Activated naive CD4-positive, alpha-beta T cell treated with anti-CD3 and anti-CD28 coated beads, Interleukin-2, amount 50 U/mL, for 16 hours (primary cell): ENCODE measurements at places on chromosomes 4 and X.

DNA sequence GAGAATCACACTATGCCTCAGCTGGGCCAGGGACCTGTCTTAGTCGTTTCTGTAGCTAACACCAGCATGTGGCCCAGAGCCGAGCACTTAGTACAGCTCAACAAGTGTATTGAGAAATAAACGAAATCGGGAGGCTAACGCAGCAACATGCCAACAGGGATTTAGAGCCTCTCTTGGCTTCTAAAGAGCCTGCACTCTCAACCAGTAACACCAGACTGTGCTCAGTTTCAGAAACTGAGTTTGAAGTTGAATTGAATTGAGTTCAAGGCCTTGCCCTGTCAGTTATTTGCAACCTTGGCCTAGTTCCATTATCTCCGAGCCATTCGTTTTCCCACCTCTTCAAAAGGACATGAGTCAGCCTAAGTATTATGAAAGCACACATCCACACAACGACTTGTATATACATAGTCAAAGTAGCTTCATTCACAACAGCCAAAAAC, 71.3 kb upstream of the LDB2 start:
- no peak for DNase-seq

DNA sequence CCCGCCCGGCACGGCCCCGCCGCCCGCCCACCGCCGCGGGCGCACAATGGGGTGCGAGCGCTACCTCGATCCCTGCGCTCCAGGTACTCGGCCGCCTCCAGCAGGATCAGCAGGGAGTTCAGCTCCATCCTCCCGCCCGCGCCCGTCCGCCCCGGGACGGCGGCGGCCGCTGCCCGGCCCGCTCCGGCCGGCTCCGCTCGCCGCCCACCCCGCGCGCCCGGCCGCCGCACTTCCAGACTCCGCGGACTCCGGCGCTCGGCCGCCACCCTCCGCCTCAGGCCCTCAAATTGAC, at the start of gene MXD4:
TSS of gene MXD4 (minus strand) at position 257 of the 292 bp plus-strand sequence. CDS start at position 128, 129 bp downstream.
- no peak for DNase-seq

DNA sequence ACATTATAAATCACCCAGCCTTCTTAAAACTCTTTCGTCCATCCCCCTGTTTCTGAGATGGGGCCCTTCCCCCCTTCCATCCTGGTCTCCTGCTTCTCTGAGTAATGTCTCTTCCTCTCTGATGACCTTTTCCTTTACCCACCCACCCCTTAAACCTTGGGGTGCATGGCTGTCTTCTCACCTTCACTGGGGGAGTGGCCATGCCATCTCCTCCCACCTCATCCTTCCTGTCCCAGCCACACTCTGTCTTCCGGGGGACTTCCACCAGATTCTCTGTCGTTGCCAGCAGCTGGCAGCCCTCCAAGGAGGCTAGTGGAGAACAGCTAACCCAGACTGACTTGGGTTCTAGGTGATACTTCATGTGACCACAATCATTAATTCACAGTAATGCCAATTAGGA, 83.2 kb upstream of the SCML1 start:
- peak; percentile 31 for DNase-seq

DNA sequence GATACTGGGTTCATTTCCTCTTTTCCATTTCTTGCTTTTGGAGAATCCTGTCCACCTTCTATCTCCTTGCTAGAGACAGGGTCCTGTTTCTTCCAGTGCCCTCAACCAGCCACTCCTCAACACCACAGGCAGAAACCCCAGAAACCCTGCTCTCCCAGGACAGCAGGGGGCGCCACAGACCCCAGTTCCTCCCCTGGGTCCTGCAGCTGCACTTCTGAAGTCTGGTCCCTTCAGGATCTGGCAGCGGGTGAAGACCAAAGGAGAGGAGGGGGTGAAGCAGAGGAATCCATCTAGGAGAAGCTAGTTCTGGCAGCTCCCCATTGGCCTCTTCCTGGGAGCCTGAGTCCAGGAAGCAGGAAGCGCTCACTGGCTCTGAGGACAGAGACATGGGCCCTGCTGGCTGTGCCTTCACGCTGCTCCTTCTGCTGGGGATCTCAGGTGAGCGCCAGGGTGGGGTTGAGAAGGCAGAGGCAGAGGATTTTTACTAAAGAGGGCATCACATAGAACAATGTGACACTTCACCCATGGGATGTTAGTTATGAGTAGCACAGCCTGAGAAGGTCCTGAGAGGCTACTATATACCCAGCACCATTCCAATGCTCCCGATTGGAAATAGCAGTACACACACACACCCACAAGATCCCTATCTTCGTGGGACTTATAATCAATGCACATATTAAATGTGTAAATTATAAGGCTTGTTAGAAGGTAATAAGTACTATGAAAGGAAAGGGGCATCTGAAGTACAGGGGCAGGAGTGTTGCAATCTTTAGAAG, at the start of gene PRSS48:
TSS of gene PRSS48 (plus strand) at position 375 of the 776 bp plus-strand sequence. CDS start at position 387, 12 bp downstream.
- peak; percentile 30 for DNase-seq

DNA sequence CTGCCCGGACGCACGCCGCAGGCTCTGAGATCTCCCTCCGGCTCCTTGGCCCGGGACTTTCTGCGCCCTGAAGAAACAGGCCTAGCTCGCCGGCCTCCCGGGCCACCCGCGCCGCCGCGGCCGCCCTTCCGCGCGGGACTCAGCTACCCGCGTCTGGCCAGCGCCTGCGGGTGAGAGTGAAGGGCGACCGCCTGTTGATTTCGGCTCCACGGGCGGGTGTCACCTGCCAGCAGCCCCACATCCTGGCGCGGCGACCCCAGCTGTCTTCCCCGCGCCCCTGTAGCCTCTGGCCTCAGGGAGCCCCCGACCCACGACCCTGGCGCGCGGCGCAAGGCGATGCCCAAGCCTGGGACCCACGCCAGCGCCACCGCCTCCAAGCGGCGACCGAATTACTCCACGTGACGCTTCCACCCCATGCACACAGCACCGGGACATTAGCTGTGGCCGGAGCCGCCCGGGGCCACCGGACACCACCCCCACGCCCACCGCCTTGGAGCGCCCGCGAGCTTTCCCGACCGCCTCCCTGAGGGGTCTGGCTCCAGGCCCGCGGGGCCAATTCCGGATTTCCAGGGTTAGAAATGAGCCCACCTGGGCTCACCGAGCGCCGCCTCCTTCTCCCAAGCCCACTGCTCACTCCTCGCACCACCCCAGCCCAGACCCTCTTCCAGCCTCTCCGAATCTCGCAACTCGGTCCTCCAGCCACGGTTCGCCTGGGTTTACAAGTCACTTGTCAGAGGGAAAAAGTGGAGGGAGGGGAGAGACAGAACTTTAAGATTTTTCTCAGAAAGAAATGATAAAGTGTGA, 10.2 kb downstream of the ARX start:
- no peak for DNase-seq

DNA sequence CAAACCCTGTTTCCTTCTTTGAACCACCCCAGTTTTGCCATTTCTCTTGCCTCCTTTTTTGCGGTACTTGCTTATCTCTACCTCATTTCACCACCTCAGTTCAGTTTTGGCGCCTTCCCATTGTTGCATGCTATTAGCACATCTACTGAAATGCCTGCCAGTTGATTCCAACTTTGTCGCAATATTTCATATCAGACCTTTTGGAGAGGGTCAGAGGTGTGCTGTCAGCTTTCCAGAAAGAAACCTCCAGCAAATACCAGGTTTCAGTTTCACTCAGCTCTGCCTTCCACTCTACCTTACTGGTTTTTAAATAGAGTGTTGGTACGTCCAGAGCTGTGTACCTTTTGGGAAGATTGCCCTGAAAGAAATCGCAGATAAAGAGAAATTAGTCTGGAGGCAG, 91.9 kb upstream of the CPEB2 start:
- DNase-seq: no peak

DNA sequence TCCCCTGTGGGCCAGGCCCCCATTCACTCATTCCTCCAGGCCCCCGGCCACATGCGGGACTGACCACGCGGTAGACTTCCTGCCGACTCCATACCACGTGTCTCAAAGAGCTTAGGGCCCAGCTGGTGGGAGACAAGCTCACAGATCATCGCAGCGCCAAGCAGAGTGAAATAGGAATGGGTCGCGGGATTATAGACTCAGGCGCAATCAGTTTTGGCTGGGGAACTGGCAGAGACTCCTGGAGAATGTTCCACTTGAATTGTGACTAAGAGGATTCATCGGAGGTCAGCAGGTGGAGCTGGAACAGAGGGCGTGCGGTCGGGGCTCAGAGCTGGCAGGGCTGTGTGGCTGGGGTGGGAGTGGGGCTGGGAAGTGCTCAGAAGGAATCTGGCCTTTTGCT, 15.6 kb downstream of the ATP2B3 start:
- no peak for DNase-seq

- DNase-seq: no peak
Measured at GRCh38 chr4:36904823-36905222, 339.7 kb upstream of the NWD2 start.

DNA sequence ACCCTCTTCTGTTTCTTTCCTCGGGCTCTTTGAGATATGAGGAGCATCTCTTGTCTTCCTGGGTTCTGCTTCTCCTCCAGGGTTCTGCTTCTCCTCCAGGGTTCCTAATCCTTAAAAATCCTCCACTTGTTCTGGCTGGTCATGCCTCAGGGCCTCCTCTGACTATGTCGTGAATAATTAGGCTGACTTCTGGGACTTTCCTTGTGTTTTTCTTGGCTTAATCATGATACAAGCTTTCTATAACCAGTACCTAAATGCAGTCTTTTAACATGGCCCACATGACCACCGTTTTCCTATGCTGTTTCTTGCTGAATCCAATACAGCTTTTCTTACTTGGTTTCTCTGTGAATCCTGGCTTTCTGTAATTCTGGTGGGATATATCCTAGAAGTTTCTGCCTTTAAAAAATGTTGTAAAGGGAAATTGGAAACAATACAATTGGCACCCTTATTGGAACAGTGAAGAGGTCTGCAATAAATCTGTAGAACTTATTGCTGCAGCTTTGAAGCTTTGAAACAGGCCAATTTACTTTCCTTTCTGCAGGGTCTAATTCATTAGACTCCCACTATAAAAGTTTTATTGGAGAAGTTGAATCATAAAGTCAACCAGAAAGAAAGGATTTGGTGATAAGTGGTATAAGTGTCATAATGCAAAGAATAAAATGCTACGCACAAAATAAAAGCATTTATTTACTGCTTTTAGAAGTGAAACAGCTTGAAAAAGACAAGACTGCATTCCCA, 213.1 kb downstream of the UGT8 start:
- no peak for DNase-seq

GRCh38 chr4:145739845-145740244, 59.9 kb downstream of the C4orf51 start:
- DNase-seq: no peak

- no peak for DNase-seq
Measured at GRCh38 chr4:24624381-24624780, 40.0 kb upstream of the DHX15 start.

- DNase-seq: no peak
Measured at GRCh38 chr4:140903522-140904475, 147.6 kb upstream of the TBC1D9 start.

GRCh38 chr4:986428-986878, 391 bp upstream of the IDUA start:
- DNase-seq: no peak

- no peak for DNase-seq
Measured at GRCh38 chr4:121977251-121978171, 25.7 kb upstream of the TRPC3 start.

- no peak for DNase-seq
Measured at GRCh38 chrX:118961866-118962560, 12.4 kb upstream of the LONRF3 start.

DNA sequence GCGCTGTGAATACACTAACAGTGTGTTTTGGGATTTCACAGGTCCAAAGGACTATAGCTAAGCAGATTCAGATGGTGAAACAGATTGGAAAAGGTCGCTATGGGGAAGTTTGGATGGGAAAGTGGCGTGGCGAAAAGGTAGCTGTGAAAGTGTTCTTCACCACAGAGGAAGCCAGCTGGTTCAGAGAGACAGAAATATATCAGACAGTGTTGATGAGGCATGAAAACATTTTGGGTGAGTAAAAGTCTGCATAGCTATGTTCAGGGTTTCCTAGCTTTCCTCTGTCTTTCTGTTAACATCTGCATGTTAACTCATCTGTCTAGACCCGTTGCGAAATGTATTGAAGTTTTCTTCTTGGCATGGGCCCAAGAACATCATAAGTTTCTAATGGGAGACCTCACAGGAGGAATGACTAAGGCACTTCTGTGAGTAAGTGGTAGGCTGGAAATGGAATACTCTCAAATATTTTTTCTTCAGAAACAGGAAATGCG, 372.1 kb downstream of the BMPR1B start:
- DNase-seq: no peak

DNA sequence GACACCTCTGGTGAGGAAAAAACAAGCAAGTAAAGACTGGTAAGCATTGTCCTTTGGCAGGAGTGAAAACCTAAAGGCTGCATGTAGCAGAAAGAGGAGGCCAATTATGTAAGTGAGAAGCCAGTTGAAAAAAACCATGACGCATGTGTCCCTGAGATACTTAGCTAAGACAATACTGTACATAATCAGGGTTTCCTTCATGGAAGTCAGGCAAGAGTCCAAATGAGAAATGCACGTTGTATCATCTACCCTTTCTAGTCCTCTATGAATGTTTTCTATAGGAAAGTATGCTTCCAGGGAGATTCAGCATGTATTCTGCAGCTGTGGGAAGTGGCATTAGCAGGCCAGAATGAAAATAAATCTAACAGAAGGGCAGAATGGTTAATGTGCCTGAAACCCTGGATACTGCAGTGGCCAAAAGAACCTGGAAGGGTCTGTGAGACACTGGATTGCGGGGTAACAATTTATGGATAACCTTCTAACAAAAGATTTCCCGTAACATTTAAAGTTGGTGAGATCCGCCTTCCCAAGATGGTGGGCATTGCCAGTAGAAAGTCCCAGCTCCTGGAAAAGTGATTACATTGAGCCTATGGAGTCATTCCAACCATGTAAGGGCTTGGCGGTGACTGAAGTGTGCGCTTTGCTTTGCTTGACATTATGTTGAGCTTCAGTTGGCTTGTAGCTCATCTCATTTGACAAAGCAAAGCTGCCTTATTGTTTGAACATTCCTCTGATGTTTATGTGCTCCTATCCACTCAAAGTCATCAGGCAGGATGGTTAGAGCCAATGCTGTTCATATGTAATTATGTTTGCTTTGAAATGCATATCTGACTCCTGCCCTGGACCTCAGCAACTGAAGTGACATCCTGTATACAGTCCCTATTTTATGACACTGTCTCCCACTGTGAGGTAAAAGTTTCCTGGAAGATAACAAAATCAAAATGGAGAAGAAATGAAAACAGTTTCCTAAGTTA, 200.4 kb downstream of the ARHGAP24 start:
- DNase-seq: no peak

DNA sequence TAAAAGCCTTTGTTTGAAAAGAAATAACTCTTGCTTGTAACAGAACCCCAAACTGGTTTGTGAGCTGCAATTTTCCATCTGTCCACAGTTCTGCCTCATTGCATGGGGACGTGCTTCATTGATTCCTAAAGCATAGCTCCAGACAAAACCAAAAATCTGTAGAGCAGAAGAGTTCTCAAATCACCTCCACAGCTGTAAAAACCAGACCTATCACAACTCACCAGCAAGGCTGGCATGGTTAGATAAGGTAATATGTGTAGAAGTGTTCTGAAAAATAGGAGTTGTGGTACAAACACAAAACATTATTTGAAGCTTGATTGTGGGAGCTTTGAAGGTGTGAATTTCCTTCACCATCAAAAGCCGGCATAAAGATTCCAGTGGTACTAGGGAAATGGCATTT, 12.5 kb upstream of the RAB28 start:
- no peak for DNase-seq
